Articular chondrocyte of knee joint (primary cell): ENCODE measurements at places on chromosomes 5 and 9. TPM values are rescaled to one million over a fixed set of nuclear protein-coding genes. Genes with fewer than 3 reads are reported as not detected.

OLFM1 gene
- 9.0 and 10.7 TPM in 2 replicates for total RNA-seq

AQP7 gene
- 0.13 and 0.43 TPM in 2 replicates for total RNA-seq

CDO1 gene
- total RNA-seq = 22.3 and 25.9 TPM in 2 replicates

PCDHGA6 gene
- 7.8 and 10.4 TPM in 2 replicates for total RNA-seq

NUTM2G gene
- total RNA-seq = not detected in 2 replicates

ZNF367 gene
- 4.2 and 8.3 TPM in 2 replicates for total RNA-seq

C9 gene
- total RNA-seq = 0.13 and 0.54 TPM in 2 replicates

ENTREP1 gene
- total RNA-seq = under 0.01 TPM in 1 of 2 replicates, not detected in the other

DNAI1 gene
- total RNA-seq = 0.26 TPM in 1 of 2 replicates, not detected in the other

HAPLN1 gene
- total RNA-seq = 254 and 293 TPM in 2 replicates

N4BP3 gene
- 0.26 and 0.32 TPM in 2 replicates for total RNA-seq

ARAP3 gene
- total RNA-seq = 3.8 and 4.4 TPM in 2 replicates

BRD8 gene
- 61.4 and 63.9 TPM in 2 replicates for total RNA-seq

TTC1 gene
- total RNA-seq = 52.0 and 60.2 TPM in 2 replicates

SMIM33 gene
- total RNA-seq = not detected in 2 replicates

ZNF474 gene
- 0.22 and 0.26 TPM in 2 replicates for total RNA-seq

RNF208 gene
- total RNA-seq = 0.39 TPM in 1 of 2 replicates, not detected in the other

SPATA6L gene
- 1.8 TPM in 2 replicates for total RNA-seq

PDE8B gene
- 0.11 and 0.39 TPM in 2 replicates for total RNA-seq

CATSPER3 gene
- 0.13 and 0.32 TPM in 2 replicates for total RNA-seq

FSD1L gene
- total RNA-seq = 6.9 and 8.6 TPM in 2 replicates

AGPAT2 gene
- 28.5 and 34.9 TPM in 2 replicates for total RNA-seq

NFX1 gene
- 47.2 TPM in 2 replicates for total RNA-seq

TMOD1 gene
- total RNA-seq = 0.65 and 1.0 TPM in 2 replicates

GAPT gene
- not detected in 2 replicates for total RNA-seq

AIF1L gene
- total RNA-seq = 0.22 and 0.26 TPM in 2 replicates

LYRM7 gene
- 9.4 and 15.5 TPM in 2 replicates for total RNA-seq

CTSV gene
- 0.26 and 0.32 TPM in 2 replicates for total RNA-seq

FOXD4L3 gene
- total RNA-seq = not detected in 2 replicates

CKS2 gene
- 56.3 and 67.8 TPM in 2 replicates for total RNA-seq

HCN1 gene
- not detected in 2 replicates for total RNA-seq

BARHL1 gene
- not detected in 2 replicates for total RNA-seq

PHF24 gene
- 0.11 and 0.26 TPM in 2 replicates for total RNA-seq

SLC46A2 gene
- 0.11 TPM in 1 of 2 replicates, not detected in the other for total RNA-seq

TEX48 gene
- not detected in 2 replicates for total RNA-seq

MEF2C gene
- total RNA-seq = 13.5 and 13.9 TPM in 2 replicates

ADGRV1 gene
- total RNA-seq = 0.13 and 1.1 TPM in 2 replicates

ANKRD34B gene
- total RNA-seq = not detected in 2 replicates

ADCY2 gene
- total RNA-seq = 8.1 and 8.8 TPM in 2 replicates

SLC34A1 gene
- not detected in 2 replicates for total RNA-seq

LAMC3 gene
- total RNA-seq = under 0.01 TPM in 2 replicates

GRIA1 gene
- total RNA-seq = 3.5 and 9.1 TPM in 2 replicates

GRIN1 gene
- under 0.01 TPM in 1 of 2 replicates, not detected in the other for total RNA-seq

HMHB1 gene
- not detected in 2 replicates for total RNA-seq

GFPT2 gene
- total RNA-seq = 59.0 and 66.6 TPM in 2 replicates
